Cardiac muscle cell (in vitro differentiated cells and primary cell): ENCODE measurements at places on chromosomes 2 and 18. TPM values are rescaled to one million over a fixed set of nuclear protein-coding genes. Genes with fewer than 3 reads are reported as not detected.
A peak's percentile ranks its signal among the peaks of the same experiment; 100 is the strongest.

DNA sequence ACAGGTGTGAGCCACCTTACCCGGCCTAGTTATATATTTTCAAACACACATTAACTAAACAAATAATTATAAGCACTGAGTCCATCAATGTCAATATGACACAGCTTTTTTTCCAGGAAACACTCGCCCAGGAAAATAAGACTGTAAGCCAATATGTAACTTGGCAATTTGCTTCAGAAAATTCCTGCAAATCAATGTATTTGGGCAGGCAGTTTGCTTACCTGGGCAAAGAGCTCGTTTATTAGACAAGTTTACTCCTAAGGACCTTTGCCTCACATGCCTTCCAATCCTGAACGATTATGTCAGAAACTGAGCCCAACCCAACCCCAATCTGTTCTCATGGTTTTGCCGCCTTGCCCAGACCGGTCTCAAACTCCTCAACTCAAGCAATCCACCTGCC lies 34.7 kb upstream of the NDUFV2 start:
- no peaks in the 10 kb centered on the region for H3K36me3 ChIP-seq
- H3K27me3 ChIP-seq: no peaks in the 10 kb centered on the region
- DNase-seq: no peak
- H3K27ac ChIP-seq: no peak overlapping the region

- peaks cover 6% of the 10 kb centered on the region for H3K4me1 ChIP-seq
- no peak overlapping the region for H3K4me3 ChIP-seq
- no peak overlapping the region for H3K27ac ChIP-seq
- peak; percentile 78 for DNase-seq
Observed at GRCh38 chr2:121095257-121096080, 189.5 kb downstream of the TFCP2L1 start.

GRCh38 chr2:237662671-237663093 lies 35.3 kb downstream of the LRRFIP1 start:
- H3K27ac ChIP-seq: peak overlapping the region; percentile 75
- no peaks in the 10 kb centered on the region for H3K36me3 ChIP-seq
- no peaks in the 10 kb centered on the region for H3K27me3 ChIP-seq

GRCh38 chr18:50340078-50340477 lies 34.8 kb upstream of the SKA1 start:
- H3K36me3 ChIP-seq: no peaks in the 10 kb centered on the region
- H3K4me3 ChIP-seq: no peak overlapping the region
- H3K4me1 ChIP-seq: peaks cover 19% of the 10 kb centered on the region
- DNase-seq: no peak
- H3K27me3 ChIP-seq: no peaks in the 10 kb centered on the region

GRCh38 chr2:95269036-95269680 lies 5.1 kb upstream of the PROM2 start:
- H3K27me3 ChIP-seq: no peaks in the 10 kb centered on the region
- no peak for DNase-seq
- no peaks in the 10 kb centered on the region for H3K36me3 ChIP-seq
- H3K4me1 ChIP-seq: no peaks in the 10 kb centered on the region
- no peak overlapping the region for H3K4me3 ChIP-seq
- no peak overlapping the region for H3K27ac ChIP-seq

DNA sequence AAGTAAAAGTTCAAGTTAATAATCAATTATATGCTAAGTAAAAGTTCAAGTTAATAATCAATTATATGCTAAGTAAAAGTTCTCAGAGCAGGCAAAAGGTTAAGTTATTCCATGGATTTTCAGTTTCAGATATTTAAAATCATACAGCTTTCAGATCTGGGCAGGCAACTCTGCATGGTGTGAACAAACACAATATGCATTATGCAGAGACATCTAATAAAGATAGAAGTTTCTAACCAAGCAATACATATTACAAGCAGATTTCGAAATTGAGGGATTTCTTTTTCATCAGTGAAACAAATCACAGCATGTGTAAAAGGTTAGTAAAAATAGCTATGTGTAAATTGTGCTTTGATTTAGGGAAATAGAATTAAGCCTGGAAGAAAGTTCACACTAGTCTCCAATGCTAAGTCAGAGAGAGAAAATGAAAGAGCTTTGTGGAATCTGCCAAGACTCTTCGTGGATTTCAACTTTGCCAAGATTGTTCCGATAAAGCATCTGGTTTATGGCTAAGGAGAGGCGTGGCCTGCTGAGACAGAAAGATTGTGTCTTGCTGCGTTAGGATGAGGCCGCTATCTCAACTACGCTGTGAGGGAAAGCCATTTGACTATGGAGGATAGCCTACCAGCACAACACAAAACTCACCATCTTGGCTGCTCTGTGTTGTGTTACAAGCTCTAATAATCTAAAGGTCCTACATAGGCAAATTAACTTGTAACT lies 60.1 kb upstream of the SLC16A14 start:
- no peak overlapping the region for H3K4me3 ChIP-seq
- H3K4me1 ChIP-seq: no peaks in the 10 kb centered on the region
- no peaks in the 10 kb centered on the region for H3K36me3 ChIP-seq
- no peak overlapping the region for H3K27ac ChIP-seq

DNA sequence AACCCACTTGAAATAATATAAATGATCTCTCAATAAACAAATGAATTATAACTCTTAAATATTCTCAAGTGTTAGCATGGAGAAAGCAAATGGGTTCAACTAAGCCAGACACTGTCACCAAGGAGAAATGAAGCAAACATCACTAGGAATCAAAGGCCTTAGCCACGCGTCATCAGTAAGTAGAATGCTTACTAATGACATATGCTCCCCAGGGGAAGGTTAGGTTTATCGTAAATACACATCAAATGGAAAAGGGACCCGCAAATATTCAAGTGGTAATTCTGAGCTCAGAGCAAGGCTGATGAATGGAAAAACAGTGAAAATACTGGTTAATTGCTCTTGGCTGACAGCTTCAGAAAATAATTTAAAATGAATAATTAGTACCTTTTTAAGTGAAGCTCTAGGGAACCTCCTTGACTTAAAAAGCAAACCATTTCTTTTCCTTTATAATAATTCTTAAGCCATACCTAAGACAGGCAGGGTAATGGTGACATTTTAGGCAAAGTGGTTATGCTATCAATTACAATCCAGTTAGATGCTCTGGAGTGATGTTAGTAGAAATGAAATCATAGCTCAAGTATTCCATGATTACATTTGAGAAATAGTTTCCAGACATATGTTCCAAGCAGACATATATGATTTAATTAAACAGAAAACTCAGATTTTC lies 101.5 kb downstream of the ALPK2 start:
- H3K4me1 ChIP-seq: no peaks in the 10 kb centered on the region
- no peaks in the 10 kb centered on the region for H3K27me3 ChIP-seq
- no peak overlapping the region for H3K4me3 ChIP-seq
- no peak overlapping the region for H3K27ac ChIP-seq
- DNase-seq: no peak

DNA sequence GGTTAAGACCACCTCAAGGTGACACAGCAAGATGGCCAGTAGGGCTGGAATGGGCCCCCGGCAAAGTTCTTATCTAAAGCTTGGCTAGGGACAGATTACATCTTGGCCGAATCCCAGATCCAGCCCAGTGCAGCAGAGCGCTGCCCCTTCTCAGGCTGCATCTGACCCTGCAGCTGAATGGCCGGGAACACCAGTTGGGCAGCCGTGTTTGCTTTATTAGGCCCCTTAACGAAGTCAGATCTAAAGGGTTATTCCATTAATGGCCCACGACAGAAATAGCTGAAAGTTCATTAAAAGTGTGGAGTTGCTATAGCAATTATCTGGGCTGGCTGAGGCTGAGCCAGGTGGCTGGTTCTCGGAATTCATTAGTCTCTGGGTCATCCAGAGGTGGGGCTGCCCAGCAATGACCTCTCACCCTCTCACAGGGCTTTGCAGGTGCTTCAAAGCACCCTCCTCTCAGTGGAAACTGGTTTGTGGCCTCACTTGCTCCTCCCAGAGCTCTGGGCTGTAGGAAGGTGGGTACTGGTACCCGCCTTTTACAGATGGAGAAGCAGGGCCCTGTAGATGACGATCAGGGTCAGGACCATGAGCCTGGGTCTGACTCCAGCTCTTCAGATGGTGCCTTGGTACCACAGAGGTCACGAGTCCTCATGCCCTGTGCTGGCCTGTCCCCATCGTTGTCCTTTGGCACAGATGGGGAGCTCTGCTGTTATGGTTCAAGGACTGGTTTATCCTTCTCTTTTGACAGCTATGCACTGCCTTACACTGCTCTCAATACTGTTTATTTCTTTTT lies 68.8 kb downstream of the EMX1 start:
- H3K27ac ChIP-seq: peak overlapping the region; percentile 25
- peak; percentile 23 for DNase-seq
- H3K4me3 ChIP-seq: no peak overlapping the region
- peaks cover 42% of the 10 kb centered on the region for H3K4me1 ChIP-seq
- H3K36me3 ChIP-seq: no peaks in the 10 kb centered on the region

GRCh38 chr2:88538362-88538917 lies 85.9 kb upstream of the FOXI3 start:
- DNase-seq: no peak
- H3K36me3 ChIP-seq: no peaks in the 10 kb centered on the region
- no peaks in the 10 kb centered on the region for H3K27me3 ChIP-seq
- H3K27ac ChIP-seq: no peak overlapping the region
- H3K4me3 ChIP-seq: no peak overlapping the region
- H3K4me1 ChIP-seq: no peaks in the 10 kb centered on the region

DNA sequence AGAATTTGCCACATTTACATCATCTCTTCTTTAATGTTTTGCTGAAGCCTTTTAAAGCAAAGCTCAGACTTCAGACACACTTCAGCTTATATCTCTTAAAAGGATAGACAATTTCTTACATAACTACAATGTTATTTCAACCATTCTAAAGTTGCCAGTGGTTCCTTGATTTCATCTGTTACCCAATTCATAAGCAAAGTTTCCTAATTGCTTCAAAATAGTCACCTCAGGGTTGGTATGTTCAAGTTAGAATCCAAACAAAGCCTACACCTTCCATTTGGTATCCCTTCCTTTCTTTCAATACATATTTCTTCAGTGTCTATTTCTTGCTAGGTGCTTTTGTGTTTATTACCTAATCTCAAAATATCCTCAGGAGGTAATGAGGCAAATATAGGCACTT lies 60.6 kb downstream of the ZNF385B start:
- DNase-seq: no peak
- H3K4me1 ChIP-seq: no peaks in the 10 kb centered on the region
- H3K27ac ChIP-seq: no peak overlapping the region

DNA sequence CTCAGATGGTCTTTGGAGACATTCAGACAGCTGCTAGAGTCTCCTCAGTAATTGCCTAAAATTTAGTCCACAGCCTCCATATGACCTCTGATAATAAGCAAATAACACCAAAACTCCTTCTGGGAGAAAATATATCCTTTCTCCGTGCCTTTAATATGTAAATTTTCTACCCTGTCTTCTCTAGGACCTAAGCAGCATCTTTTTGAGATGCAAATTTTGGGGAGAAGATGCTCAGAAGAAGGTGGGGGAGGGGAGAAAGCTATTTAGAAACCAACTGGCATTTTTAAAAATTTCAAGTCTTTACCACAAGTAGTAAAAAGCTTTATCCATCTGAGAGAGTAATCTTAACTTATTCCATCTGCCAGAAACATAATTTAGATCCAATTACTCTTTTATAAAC lies 120.4 kb upstream of the MSH6 start:
- H3K27ac ChIP-seq: no peak overlapping the region
- no peak for DNase-seq
- H3K27me3 ChIP-seq: no peaks in the 10 kb centered on the region
- H3K36me3 ChIP-seq: no peaks in the 10 kb centered on the region
- no peak overlapping the region for H3K4me3 ChIP-seq

DNA sequence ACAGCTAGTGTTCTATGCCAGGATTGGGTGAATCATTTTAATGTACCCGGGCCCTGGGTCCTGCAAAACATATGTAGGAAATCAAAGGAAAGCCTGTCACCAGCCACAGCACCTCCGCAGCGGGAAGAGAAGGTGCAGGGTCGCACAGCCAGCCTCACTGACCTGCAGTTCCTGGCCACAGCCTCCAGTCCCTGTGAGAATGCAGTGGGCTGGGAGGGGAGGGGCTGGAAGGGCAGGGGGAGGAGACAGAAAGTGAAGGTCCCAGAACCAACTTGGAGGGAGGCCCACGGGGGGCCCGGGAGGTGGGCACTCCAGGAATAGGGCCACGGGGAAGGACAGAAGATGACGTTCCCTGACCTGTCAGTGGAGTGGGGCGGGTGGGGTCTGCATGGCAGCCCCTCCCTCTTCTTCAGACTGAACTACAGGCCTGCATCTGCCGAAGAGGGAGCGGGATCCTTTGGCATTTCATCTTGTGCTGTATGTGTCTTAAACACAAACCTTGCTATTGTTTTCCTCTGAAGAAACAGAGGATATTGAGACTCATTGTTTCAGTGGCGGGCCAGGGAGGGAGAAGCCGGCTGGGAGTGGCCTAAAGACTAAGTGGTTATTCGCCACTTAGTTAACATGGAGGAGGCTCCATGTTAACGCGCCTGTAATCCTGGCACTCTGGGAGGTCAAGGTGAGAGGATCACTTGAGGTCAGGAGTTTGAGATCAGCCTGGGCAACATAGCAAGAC lies 7.5 kb downstream of the MAL start:
- H3K27ac ChIP-seq: no peak overlapping the region
- H3K27me3 ChIP-seq: peaks cover 46% of the 10 kb centered on the region
- H3K4me1 ChIP-seq: no peaks in the 10 kb centered on the region
- H3K36me3 ChIP-seq: no peaks in the 10 kb centered on the region
- H3K4me3 ChIP-seq: no peak overlapping the region

- no peak overlapping the region for H3K27ac ChIP-seq
- no peaks in the 10 kb centered on the region for H3K4me1 ChIP-seq
- H3K36me3 ChIP-seq: no peaks in the 10 kb centered on the region
- no peak for DNase-seq
Observed at GRCh38 chr2:55862673-55863390, 60.8 kb downstream of the EFEMP1 start.

DNA sequence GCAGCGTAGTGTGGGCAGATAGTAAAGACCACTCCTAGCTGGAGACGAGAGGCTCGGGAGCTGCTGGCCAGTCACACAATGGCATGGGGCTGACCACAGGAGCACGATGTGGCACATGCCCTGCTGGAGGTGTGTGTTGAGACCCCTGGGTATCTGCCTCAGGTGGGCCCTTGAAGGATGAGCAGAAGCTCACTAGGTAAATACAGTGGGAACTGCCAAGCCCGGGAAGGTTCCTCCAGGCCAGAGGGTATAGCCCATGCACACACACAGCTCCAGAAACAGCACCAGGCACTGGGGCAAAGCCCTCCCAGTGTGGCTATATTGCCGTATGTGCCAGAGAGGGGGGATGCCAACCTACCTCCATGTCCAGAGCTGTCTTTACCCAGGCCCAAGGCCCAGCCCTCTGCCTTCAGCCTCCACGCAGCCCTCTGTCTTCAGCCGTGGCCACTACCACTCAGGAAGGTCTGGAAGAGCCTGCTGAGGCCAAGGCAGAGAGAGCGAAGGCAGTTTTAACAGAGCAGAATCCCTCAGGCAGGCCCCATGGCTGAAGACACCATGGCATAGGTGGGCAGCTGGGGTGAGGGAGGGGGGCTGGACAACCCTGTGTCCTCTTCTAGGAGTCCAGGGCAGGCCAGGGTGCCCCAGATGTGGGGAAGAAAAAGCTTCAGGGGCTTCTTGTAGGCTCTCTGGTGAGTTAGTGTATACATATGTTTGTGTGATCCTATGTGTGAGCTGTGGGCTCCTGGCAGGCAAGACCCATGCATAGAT lies 7.0 kb upstream of the ARID5A start:
- H3K36me3 ChIP-seq: no peaks in the 10 kb centered on the region
- no peak overlapping the region for H3K27ac ChIP-seq
- no peaks in the 10 kb centered on the region for H3K27me3 ChIP-seq
- no peak for DNase-seq

PARD6G gene
- total RNA-seq: 8.7 and 10.3 TPM in 2 replicates

ST6GAL2 gene
- 0.57 and 1.2 TPM in 2 replicates for total RNA-seq

FEV gene
- total RNA-seq: not detected in 2 replicates

XDH gene
- 0.25 and 0.69 TPM in 2 replicates for total RNA-seq

HMSD gene
- total RNA-seq: 0.14 TPM in 1 of 2 replicates, not detected in the other

MBP gene
- total RNA-seq: 0.04 and 0.42 TPM in 2 replicates

ZNF804A gene
- 0.25 TPM in 1 of 2 replicates, not detected in the other for total RNA-seq

LBX2 gene
- 0.49 and 0.80 TPM in 2 replicates for total RNA-seq

OLA1 gene
- total RNA-seq: 91.4 and 94.0 TPM in 2 replicates

TRAK2 gene
- 10.2 and 13.2 TPM in 2 replicates for total RNA-seq

DSG4 gene
- total RNA-seq: not detected in 2 replicates

DSG1 gene
- total RNA-seq: not detected in 2 replicates
